ENCODE measurements at places on chromosomes 1 and 21. TPM values are rescaled to one million over a fixed set of nuclear protein-coding genes. Genes with fewer than 3 reads are reported as not detected.

FAM78B gene
- total RNA-seq: 1.5 TPM

LCE1F gene
- total RNA-seq: not detected

GJC2 gene
- 1.2 TPM for total RNA-seq

ZNF695 gene
- total RNA-seq: 1.7 TPM

NEK2 gene
- total RNA-seq: 8.9 TPM

DYNLT4 gene
- not detected for total RNA-seq

ADORA1 gene
- total RNA-seq: 1.1 TPM

SLAMF7 gene
- total RNA-seq: 0.49 TPM

SPRR2A gene
- 1.6 TPM for total RNA-seq

PDE4B gene
- 33.3 TPM for total RNA-seq

EPHA8 gene
- not detected for total RNA-seq

ZSWIM5 gene
- 0.79 TPM for total RNA-seq

ERVH48-1 gene
- total RNA-seq: 0.20 TPM
